Tongue (tissue), 3 donors: ENCODE measurements at places on chromosomes 3 and 15. TPM values are rescaled to one million over a fixed set of nuclear protein-coding genes. Genes with fewer than 3 reads are reported as not detected.

SLC24A5 gene
- total RNA-seq = not detected

DNA sequence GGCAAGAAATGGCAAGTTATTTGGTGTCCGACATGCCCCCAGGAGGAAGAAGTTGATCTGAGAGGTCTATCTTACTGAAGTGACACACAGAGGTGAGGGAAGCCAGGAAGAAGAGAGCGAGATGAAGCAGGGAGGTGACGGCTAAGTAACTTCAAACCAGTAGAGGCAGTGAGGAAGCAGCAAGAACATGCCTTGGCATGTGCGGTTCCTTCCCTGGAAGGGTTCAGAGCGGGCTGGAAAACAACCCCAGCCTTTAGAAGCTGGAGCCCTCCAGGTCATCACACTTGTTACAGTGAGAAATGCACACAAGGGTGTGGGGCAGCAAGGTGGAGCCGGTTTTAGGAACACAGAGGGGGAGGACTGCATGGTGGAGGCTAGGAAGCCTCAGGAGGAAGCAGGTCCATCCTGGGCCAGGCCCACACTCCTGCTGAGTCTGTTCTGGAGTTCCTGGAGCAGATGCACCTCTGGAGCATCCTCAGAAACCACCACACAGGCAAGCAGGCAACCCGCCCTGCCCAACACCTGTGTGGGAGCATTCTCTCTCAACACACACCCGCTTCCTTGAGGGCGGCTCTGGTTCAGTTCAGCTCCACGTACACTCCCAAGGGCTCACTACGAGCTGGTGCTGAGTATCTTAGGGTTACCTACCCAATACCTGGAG lies 47.1 kb downstream of the POC1A start:
- no peak for DNase-seq

- no peak for DNase-seq
Observed at GRCh38 chr15:100934166-100934565, 15.0 kb downstream of the LRRK1 start.

DNA sequence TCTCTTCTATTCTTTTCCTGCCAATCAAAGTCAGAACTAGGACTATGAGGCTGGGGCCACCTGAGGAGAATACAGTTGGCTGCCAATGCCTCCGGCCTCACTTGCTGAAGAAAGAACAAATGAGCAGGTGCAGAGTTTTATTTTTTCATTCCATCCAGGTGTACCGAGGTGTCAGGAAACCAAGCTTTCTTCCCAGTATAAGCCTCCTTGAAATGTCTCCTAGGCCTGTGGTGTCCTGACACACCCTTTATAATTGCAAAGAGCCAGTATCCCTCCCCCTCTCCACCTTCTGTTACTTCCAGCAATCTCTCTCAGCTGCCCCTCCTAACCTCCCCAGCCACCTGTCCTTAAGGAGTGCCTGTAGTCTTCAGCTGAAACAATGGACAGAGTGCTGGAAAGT lies 127.9 kb downstream of the SLC9A9 start:
- DNase-seq = no peak

- DNase-seq = peak; percentile 13
Observed at GRCh38 chr3:128488636-128488990, 4.4 kb downstream of the GATA2 start.
